Amygdala (tissue), 56 donors: ENCODE measurements at places on chromosomes 5 and 9.

DNA sequence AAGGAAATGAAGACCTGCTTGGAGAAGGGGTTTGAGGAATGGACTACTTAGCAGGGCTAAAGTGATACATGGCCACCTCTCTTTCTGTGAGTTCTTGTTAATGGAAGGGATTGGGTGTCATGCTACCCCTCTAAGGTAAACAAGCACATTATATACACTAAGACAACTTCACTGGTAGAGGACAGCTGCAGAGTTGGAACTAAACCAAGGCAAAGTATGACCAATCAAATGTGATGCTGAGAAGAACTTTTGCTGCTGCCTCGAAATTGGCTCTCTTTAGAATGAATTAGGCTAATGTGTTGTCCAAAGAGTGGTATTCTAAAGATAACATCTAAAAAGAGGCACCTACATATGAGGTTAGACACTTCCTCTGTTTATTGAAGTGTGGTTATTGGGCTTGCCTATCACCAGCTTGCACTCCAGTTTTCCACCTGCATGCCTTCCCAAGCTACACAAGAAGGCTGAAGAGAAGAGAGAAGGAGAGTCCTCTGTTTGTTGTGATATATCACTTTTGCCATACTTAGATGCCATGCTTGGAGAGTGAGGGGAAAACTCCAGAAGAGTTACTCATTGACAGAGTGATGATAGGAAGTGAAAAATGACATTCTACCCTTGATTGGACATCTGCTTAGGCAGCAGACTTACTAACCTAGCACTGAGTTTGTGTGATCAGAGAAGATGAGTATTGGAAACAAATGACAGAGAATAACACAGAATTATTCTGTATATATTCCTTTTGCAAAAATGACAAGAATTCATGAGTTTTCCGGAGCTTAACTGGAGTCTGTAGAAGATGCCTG lies 536.1 kb downstream of the ZNF608 start:
- no peak for DNase-seq

DNA sequence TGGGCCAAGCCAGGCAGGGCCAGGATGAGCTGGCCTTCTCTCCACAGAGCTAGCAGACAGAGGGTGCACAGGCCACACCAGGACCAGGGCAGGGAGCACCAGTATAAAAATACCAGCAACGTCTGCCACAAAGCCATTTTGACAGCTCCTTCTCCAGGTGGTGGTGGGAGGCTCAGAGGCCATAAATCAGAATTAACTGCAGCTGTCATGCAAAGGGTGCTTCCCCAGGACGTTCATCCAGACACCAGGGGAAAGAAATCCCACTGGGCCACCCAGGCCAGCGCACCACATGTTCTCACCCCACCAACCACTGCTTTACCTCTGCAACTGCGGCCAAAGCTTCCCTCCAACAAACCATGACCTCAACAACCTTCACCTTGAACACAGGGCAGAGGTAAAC lies 403.7 kb upstream of the TRPC7 start:
- DNase-seq: no peak

- DNase-seq: no peak
Observed at GRCh38 chr9:130171226-130172148, 717 bp upstream of the NCS1 start.

GRCh38 chr9:68793605-68794343 lies 88.7 kb downstream of the PIP5K1B start:
- no peak for DNase-seq

GRCh38 chr5:168843277-168844015 lies 264.3 kb upstream of the PANK3 start:
- no peak for DNase-seq

DNA sequence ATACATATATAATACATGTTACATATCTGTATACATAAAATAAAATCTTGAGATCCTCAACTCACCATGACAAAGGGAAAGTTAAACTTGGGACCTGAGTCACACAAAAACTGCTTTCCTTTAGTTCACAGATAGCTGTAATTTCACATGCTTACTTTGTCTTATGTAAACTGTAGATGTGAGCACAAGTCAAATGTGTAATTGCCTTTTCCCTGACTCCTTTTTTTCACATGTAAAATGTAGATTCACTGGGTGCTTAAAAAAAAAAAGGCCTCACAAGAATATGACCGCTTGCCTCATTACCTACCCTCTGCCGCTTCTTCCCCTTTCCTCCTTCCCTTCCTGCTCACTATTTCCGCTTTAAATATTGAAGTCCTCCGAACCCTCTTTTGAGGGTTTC lies 21.9 kb upstream of the FAM169A start:
- DNase-seq: no peak

DNA sequence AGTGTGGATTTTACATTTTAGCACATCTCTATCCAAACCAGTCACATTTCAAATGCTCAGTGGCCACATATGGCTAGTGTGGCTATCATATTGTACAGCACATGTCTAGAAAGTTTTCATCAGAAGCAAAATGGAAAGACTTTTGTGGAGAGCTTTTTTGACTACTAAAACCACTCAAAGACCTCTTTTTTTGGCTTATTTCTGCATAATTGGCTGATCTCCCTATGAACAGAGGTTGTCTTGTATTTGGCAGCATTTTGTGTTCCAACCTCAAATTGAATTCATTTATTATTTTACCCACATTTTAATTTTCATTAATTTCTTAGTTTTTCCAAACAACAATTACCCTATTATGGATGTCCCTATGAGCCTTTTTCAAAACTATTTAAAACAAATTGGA lies 395.7 kb downstream of the TLE1 start:
- no peak for DNase-seq

DNA sequence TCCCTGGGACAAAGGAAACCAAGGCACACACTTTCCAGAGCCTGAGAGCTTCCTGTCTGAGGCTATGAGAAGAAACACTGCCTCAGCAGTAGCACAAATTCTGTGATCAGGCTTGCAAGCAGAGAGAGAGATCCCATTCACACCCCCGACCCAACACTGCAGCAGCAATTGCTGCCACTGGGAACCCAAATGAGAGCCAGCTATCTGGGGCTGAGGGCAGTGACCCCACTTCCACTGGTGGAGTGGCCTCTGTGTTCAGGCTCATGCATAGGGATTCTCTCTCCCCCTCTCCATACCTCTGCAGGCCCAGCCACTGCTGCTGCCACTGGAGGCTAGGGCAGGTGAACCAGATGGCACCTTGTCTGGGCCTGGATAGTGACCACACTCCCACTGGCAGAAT lies 95.2 kb downstream of the TMEM232 start:
- no peak for DNase-seq

- DNase-seq: peak; percentile 14
Observed at GRCh38 chr9:32398207-32398606, 13.8 kb downstream of the ACO1 start.

GRCh38 chr5:109826426-109826825 lies 136.7 kb downstream of the MAN2A1 start:
- DNase-seq: no peak

- no peak for DNase-seq
Observed at GRCh38 chr5:74810915-74811314, 43.9 kb downstream of the NSA2 start.

- DNase-seq: no peak
Observed at GRCh38 chr9:33381231-33381791, 21.1 kb downstream of the AQP7 start.

DNA sequence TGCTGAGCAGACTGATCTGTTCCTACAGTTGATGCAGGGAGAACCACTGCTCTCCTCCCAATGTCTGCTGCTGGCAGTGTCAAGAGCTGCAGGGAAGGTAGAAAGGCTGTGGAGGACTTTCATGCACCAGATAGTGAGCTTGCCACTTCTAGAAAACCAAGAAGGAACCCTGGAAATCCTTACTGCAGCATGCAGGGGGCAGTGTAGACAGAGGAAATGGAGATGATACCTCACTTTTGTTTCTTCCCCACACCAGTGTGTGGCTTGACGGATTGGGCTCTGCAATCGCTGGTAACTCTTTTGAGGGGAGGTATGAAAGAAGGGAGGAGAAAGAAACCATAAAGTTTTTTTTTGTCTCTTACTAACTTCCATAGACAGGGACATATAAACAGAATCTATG lies 480.7 kb downstream of the DMAC1 start:
- DNase-seq: no peak

DNA sequence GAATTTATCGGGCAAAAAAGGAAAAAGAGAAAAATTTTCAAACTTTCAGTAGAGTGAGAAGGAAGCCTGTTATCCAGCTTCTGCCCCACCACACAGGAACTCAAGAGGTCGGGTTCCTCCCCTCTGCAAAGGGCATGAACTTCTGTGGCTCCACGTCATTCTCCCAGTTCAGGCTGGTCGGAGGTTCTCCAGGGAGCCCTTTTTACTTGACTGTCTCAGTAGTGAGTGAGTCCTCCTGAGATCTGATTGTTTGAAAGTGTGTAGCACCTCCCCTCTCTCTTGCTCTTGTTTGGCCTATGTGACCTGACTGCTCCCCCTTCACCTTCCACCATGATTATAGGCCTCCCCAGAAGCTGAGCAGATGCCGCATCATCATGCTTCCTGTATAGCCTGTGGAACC lies 9.7 kb downstream of the SPINK1 start:
- no peak for DNase-seq

DNA sequence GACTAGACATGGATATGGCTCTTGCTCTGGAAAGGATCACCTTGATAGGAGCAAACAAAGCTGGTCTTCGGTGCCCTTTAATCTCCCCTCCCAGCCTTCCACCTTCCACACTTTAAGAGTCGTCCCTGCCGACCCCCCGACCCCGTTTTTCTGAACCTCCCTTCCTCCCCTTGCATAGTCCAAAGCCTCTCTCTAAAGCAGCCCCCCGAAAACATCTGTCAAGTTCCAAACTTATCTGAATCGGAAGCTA lies 423 bp upstream of the NUP214 start:
- no peak for DNase-seq
